ENCODE measurements at places on chromosomes 6 and 20. TPM values are rescaled to one million over a fixed set of nuclear protein-coding genes. Genes with fewer than 3 reads are reported as not detected.

NOX3 gene
- not detected for total RNA-seq

FILIP1 gene
- total RNA-seq = not detected

SMLR1 gene
- not detected for total RNA-seq

CST3 gene
- total RNA-seq = 0.59 TPM

MEI4 gene
- not detected for total RNA-seq

C6orf15 gene
- total RNA-seq = not detected

RMND1 gene
- total RNA-seq = 17.1 TPM

SYNGAP1 gene
- 31.8 TPM for total RNA-seq

UQCC2 gene
- total RNA-seq = 77.7 TPM

CDYL gene
- 23.2 TPM for total RNA-seq

YWHAB gene
- 278 TPM for total RNA-seq

CLIC5 gene
- 4.3 TPM for total RNA-seq

C20orf96 gene
- total RNA-seq = 5.1 TPM

NKX2-4 gene
- total RNA-seq = not detected

RARS2 gene
- 27.6 TPM for total RNA-seq

TCP11 gene
- total RNA-seq = not detected

ABHD16B gene
- total RNA-seq = not detected

SPTLC3 gene
- total RNA-seq = 0.22 TPM

CALHM5 gene
- total RNA-seq = not detected

SIRPB2 gene
- total RNA-seq = not detected

EDN1 gene
- total RNA-seq = not detected

BPI gene
- total RNA-seq = not detected

BFSP1 gene
- total RNA-seq = 3.3 TPM

SH3BGRL2 gene
- 0.32 TPM for total RNA-seq

Measured in T-helper 1 cell treated with Interleukin-12 subunit alpha and Interleukin-12 subunit beta and Interleukin-4 antibody, amounts not matched to agents 30 ng/mL and 1 ng/mL, for 36 hours (primary cell).